ENCODE measurements at places on chromosomes 13 and 19. TPM values are rescaled to one million over a fixed set of nuclear protein-coding genes. Genes with fewer than 3 reads are reported as not detected.

The CYP2A7 gene
- total RNA-seq: not detected

The TMEM59L gene
- total RNA-seq: 0.11 TPM

The RAB11B gene
- 35.2 TPM for total RNA-seq

The CEACAM18 gene
- not detected for total RNA-seq

The VSTM2B gene
- total RNA-seq: not detected

The APOE gene
- 1.4 TPM for total RNA-seq

The CLASRP gene
- 31.2 TPM for total RNA-seq

The MYBPC2 gene
- total RNA-seq: not detected

The GCDH gene
- 25.2 TPM for total RNA-seq

The ZNF555 gene
- total RNA-seq: 12.1 TPM

The TYK2 gene
- total RNA-seq: 80.7 TPM

The CLEC17A gene
- total RNA-seq: not detected

The GET3 gene
- 116 TPM for total RNA-seq

The FFAR1 gene
- not detected for total RNA-seq

The CLDND2 gene
- not detected for total RNA-seq

The SPRED3 gene
- 2.4 TPM for total RNA-seq

The LRRC25 gene
- 0.11 TPM for total RNA-seq

The C5AR2 gene
- total RNA-seq: under 0.01 TPM

The NACC1 gene
- total RNA-seq: 48.4 TPM

The IGFL3 gene
- not detected for total RNA-seq

The PPM1N gene
- 2.3 TPM for total RNA-seq

The SERPINE3 gene
- under 0.01 TPM for total RNA-seq

The KLHL1 gene
- not detected for total RNA-seq

The CGB7 gene
- total RNA-seq: 0.22 TPM

The KLC3 gene
- not detected for total RNA-seq

The CACNG6 gene
- total RNA-seq: 0.11 TPM

The NR2F6 gene
- total RNA-seq: 51.2 TPM

The VN1R2 gene
- not detected for total RNA-seq

The ZNF93 gene
- 9.3 TPM for total RNA-seq

The CPB2 gene
- total RNA-seq: not detected

The NEK3 gene
- total RNA-seq: 9.2 TPM

The NAPSA gene
- total RNA-seq: 0.11 TPM

The ATP4B gene
- total RNA-seq: not detected

The SPACA6 gene
- 7.6 TPM for total RNA-seq

The RASGRP4 gene
- total RNA-seq: not detected

The PLPPR3 gene
- total RNA-seq: not detected

The C1QTNF9 gene
- not detected for total RNA-seq

The POSTN gene
- 13.1 TPM for total RNA-seq

The KCTD4 gene
- total RNA-seq: not detected

The SYDE1 gene
- total RNA-seq: 25.1 TPM
